ENCODE measurements at places on chromosomes 5 and 9.

GRCh38 chr5:155620821-155621410 is 607.4 kb downstream of the KIF4B start:
- no peak overlapping the region for H3K27ac ChIP-seq
- no peak overlapping the region for H3K4me3 ChIP-seq
- H3K27me3 ChIP-seq, result no peaks in the 10 kb centered on the region
- H3K4me1 ChIP-seq, result no peaks in the 10 kb centered on the region
- no peak for DNase-seq
- no peaks in the 10 kb centered on the region for H3K36me3 ChIP-seq

DNA sequence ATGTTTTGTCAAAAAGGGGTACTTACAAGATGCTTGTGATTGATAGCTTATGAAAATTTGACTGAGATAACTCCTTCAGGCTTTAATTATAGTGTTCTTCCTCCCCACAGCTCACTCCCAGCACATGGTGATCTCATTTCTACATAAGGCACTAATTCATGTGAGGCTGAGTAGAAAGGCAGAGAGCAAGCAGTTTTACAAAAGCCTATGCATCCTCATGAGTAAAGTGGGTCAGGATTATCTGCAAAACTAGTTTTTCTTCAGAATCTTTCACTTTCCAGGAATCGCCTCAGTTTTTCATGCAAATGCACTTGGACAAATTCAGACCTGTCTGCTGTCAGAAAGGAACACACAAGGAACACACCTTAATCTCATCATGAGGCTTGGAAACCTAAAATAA is 92.1 kb upstream of the FBN2 start:
- no peaks in the 10 kb centered on the region for H3K27me3 ChIP-seq
- H3K4me1 ChIP-seq, result no peaks in the 10 kb centered on the region
- H3K36me3 ChIP-seq, result no peaks in the 10 kb centered on the region
- H3K4me3 ChIP-seq, result no peak overlapping the region
- H3K27ac ChIP-seq, result no peak overlapping the region

- peaks cover 94% of the 10 kb centered on the region for H3K27me3 ChIP-seq
- no peaks in the 10 kb centered on the region for H3K36me3 ChIP-seq
- H3K27ac ChIP-seq, result no peak overlapping the region
- no peak overlapping the region for H3K4me3 ChIP-seq
- peaks cover 9% of the 10 kb centered on the region for H3K4me1 ChIP-seq
- DNase-seq, result no peak
Measured at GRCh38 chr5:73232266-73233041, 59.5 kb downstream of the TMEM174 start.

GRCh38 chr9:6779417-6780241 is 21.9 kb downstream of the KDM4C start:
- H3K4me3 ChIP-seq, result no peak overlapping the region
- no peak overlapping the region for H3K27ac ChIP-seq
- no peak for DNase-seq
- H3K4me1 ChIP-seq, result peaks cover 11% of the 10 kb centered on the region
- H3K27me3 ChIP-seq, result no peaks in the 10 kb centered on the region

DNA sequence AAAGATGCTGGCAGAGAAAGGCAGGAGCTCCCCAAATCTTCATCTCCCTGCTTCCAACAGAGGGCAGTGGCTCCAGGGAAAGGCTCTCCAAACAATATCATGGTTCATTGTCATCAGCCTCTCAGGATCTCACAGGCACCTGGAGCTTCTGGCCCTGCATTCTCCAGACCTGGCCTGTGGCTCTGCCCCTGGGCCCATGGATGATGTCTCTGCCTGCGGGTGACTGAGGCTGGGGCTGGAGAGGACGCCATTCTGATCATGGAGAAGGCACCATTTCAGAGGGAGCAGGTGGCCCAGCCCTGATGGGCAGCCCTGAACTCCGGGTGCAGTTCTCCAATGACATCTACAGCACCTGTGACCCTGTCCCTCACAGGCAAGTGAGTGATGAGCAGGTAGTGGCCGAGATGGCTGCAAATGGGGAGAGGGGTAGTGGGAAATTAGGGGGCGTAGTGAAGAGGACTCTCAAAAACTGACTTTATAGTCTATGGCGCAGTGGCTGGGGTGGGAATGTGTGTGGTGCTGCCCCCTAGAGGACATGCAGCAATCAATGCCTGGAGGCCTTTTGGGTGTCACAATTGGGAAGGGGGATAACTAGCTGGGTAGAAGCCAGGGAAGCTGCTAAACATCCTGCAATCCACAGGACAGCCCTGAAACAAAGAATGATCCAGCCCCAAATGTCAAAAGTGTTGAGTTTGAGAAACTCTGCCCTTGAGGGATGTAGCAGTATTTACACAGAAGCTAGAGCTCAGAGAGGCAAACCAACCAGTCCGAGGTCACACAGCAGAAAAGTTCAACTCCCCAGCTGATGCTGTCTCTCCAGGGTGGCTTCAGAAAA is 3.2 kb downstream of the SH3PXD2B start:
- no peak for DNase-seq
- H3K27me3 ChIP-seq, result no peaks in the 10 kb centered on the region
- no peak overlapping the region for H3K4me3 ChIP-seq
- peaks cover 4% of the 10 kb centered on the region for H3K36me3 ChIP-seq
- H3K27ac ChIP-seq, result no peak overlapping the region
- H3K4me1 ChIP-seq, result peaks cover 48% of the 10 kb centered on the region

- H3K27me3 ChIP-seq, result no peaks in the 10 kb centered on the region
- H3K36me3 ChIP-seq, result no peaks in the 10 kb centered on the region
- no peak overlapping the region for H3K27ac ChIP-seq
Measured at GRCh38 chr9:89037346-89037745, 46.1 kb downstream of the S1PR3 start.

DNA sequence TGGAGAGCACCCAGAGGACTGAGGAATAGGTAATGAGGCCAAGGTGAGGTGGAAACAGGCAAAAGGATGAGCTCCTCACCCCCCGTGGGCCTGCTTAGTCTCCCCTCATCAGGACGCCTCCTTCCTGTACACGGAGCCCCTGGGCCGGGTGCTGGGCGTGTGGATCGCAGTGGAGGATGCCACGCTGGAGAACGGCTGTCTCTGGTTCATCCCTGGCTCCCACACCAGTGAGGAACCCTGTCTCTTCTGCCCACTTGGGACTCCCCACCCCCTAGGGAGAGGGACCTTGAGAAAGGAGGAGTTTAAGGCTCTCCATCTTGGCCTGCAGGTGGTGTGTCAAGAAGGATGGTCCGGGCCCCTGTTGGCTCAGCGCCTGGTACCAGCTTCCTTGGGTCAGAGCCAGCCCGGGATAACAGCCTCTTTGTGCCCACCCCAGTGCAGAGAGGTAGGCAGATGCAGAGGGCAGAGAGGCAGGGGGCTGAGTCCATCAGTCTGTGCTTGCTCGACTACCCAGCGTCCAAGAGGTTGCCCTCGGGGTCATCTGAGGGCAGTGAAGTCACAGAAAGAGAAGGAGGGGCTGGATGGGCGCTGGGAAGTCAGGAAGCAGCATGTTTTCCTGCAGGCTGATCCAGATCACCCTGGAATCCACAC is 7.0 kb downstream of the DOLK start:
- H3K27ac ChIP-seq, result peak overlapping the region; percentile 6
- H3K27me3 ChIP-seq, result no peaks in the 10 kb centered on the region
- no peak overlapping the region for H3K4me3 ChIP-seq
- H3K4me1 ChIP-seq, result peaks cover 7% of the 10 kb centered on the region
- peaks cover under 1% of the 10 kb centered on the region for H3K36me3 ChIP-seq

DNA sequence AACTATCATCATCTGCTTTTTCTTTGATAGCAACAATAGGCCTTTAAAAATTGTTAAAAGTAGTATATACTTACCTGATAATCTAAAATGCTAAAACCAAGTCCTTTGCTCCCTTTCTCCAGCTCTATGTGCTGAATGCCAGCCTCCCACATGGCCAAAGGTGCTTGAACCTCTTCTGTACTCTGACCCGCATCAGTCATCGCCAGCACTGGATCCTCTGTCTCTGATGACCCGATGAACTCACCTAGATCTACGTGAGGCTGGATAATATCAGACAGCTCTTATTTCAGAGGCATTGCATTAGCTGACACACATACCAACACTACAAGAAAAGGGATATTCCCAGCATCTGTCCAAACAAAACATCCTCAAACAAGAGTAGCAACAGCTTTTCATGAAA is 89.5 kb downstream of the MPDZ start:
- H3K4me3 ChIP-seq, result no peak overlapping the region
- no peak for DNase-seq
- peaks cover 53% of the 10 kb centered on the region for H3K36me3 ChIP-seq

All from upper lobe of right lung (tissue), 1 donor.